ENCODE measurements at places on chromosomes 7 and 10. TPM values are rescaled to one million over a fixed set of nuclear protein-coding genes. Genes with fewer than 3 reads are reported as not detected.

The ANKRD30A gene
- total RNA-seq = not detected

GRCh38 chr7:26437003-26437532, 145.4 kb downstream of the SNX10 start:
- no peak for DNase-seq

DNA sequence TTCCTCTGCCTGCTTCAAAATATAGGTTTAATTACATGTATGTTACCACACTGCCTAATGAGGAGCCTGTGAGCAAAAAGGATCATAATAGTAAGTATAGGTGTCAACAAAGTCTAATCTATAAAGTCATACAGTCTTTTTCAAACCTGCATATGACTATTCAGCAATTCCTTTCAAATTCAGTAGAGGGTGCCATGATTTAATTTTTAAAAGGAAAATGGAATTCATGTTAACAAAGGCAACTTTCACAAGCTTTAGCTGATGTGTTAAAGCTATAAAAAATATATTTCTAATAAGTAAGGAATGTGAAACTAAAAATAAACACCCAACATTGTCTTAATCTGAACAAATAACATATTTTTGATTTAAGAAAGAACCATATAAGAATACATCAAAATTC, 52.1 kb downstream of the MPP7 start:
- DNase-seq = peak; percentile 24

DNA sequence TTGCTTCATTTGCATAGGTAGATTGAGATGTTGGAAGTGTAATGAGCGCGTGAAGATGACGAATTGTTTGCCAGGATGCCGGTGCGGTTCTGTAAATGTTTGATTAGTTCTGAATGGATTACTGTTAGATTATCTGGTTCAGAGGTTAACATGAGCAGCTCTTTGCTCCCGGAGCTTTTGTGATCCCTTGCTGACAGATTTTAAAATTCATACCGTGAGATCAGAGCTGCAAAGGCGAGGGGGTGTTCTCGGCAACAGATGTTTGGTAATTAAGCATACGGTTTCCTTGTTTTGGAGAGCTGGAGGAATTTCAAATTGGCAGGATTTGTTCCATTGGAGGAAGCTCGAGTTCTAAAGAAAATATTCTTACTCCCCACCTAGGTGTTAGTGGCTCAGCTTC, 237.8 kb upstream of the GPR26 start:
- no peak for DNase-seq
